Testis (tissue), 5 donors: ENCODE measurements at places on chromosomes 7 and 10.

DNA sequence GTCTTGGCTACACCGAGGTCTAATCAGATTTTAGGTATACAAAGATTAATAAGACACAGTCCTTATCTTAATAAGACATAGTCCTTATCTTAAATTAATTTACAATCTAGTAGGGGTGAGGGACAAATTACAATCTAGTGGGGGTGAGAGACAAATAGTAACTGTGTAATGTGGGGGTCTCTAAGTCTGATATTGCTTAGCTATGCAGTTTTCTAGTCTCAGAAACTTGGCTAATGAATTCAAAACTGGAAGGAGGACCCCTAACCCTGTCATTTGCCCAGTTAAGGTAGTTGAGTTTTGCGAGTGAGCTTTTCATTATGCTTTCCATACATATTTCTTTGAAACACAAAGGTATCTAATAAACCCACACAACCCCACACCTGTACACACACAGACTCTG lies 136.1 kb downstream of the DPP6 start:
- no peaks in the 10 kb centered on the region for H3K27me3 ChIP-seq
- H3K4me1 ChIP-seq, result no peaks in the 10 kb centered on the region
- no peaks in the 10 kb centered on the region for H3K36me3 ChIP-seq
- no peak overlapping the region for H3K27ac ChIP-seq
- DNase-seq, result no peak

- H3K4me1 ChIP-seq, result peaks cover 9% of the 10 kb centered on the region
- H3K4me3 ChIP-seq, result no peak overlapping the region
- DNase-seq, result no peak
- H3K36me3 ChIP-seq, result no peaks in the 10 kb centered on the region
These were observed 33.0 kb downstream of the PTPRE start for GRCh38 chr10:127939786-127940330.

DNA sequence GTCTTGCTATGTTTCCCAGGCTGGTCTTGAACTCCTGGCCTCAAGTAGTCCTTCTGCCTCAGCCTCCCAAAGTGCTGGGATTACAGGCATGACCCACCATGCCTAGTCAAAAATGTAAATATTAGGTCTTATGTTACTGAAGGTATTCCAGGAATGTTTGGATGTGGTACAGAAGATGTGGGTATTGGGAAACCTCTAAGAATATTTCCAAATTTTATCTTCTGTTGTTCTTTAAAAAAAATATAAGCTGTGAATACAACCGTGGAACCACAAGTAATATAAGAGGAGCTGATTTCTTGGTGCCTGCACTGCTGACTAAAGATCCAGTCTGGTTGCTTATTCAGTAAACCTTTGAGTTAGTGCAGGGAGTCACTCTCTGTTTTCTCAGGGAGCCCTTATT lies 178.3 kb downstream of the AUTS2 start:
- no peak overlapping the region for H3K4me3 ChIP-seq
- no peaks in the 10 kb centered on the region for H3K36me3 ChIP-seq
- peaks cover 18% of the 10 kb centered on the region for H3K4me1 ChIP-seq
- no peak for DNase-seq
- no peaks in the 10 kb centered on the region for H3K27me3 ChIP-seq
- H3K27ac ChIP-seq, result no peak overlapping the region

GRCh38 chr7:44709011-44709915 lies 39.4 kb upstream of the ZMIZ2 start:
- H3K36me3 ChIP-seq, result no peaks in the 10 kb centered on the region
- no peak for DNase-seq
- H3K4me3 ChIP-seq, result no peak overlapping the region

- no peak overlapping the region for H3K27ac ChIP-seq
- peaks cover 8% of the 10 kb centered on the region for H3K4me1 ChIP-seq
- no peaks in the 10 kb centered on the region for H3K36me3 ChIP-seq
- no peak overlapping the region for H3K4me3 ChIP-seq
- H3K27me3 ChIP-seq, result no peaks in the 10 kb centered on the region
These were observed 25.5 kb downstream of the LDB3 start for GRCh38 chr10:86693721-86694369.
